ENCODE measurements at places on chromosomes 1 and 21.

DNA sequence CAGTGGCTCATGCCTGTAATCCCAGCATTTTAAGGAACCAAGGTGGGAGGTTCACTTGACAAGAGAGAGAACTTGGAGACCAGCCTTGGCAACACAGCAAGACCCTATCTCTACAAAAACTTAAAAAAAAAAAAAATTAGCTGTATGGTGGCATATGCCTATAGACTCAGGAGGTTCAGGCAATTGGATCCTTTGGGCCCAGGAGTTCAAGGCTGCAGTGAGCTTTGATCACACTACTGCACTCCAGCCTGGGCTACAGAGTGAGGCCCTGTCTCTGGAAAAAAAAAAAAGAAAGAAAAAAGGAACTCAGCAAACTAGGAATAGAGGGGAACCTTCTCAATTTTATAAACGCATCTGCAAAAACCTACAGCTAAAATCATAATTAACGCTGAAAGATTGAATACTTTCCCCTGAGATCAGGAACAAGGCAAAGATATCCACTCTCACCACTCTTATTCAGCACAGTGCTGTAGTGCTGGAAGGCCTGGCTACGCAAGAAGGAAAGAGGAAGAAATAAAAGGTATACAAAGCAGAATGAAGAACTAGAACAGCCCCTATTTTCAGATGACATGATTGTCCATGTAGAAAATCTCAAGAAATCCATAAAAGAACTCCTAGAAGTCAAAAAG, 21.6 kb downstream of the HSF2BP start:
- no peak for DNase-seq

- peak; percentile 58 for DNase-seq
Observed at GRCh38 chr1:39799770-39800470, 11.3 kb upstream of the BMP8B start.

- no peak for DNase-seq
Observed at GRCh38 chr1:181674617-181675016, 191.3 kb downstream of the CACNA1E start.

DNA sequence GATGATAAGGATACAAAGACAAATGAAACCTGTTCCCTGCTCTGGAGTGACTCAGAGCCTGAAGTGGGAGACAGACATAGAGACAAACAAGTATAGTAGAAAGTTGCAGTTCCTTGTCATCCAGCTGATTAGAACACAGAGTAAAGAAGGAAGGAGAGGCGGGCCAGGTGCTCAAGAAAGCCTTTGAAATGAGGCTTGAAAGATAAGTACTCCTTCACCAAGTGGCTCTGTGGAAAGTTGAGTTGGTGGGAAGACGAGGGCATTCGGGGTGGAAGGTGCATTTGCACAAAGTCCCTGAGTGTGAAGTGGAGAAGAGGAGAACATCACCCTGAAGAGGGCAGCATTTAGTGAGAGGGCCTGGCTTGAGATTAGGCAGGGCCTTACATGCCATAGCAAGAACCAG, 17.0 kb downstream of the MARK1 start:
- DNase-seq: no peak

DNA sequence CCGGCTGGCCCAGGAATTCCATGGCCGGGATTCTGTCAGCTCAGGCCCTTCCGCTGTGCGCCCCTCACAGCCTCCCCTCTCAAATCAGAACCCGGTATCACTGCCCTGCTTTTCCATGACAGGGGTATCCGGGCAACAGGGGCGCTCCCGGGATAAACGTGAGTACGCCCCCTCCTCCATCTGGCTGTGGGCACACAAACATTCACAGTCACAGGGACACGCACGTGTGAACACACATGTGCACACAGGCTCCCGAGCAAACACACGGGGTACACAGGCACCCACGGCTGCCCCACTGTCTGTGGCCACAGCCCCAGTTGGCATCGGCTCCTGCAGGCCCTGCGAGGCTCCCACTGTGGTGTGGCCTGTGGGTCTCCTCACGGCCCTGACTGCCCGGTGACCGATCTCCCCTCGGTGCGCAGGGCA, 16.7 kb downstream of the COL6A1 start:
- no peak for DNase-seq

DNA sequence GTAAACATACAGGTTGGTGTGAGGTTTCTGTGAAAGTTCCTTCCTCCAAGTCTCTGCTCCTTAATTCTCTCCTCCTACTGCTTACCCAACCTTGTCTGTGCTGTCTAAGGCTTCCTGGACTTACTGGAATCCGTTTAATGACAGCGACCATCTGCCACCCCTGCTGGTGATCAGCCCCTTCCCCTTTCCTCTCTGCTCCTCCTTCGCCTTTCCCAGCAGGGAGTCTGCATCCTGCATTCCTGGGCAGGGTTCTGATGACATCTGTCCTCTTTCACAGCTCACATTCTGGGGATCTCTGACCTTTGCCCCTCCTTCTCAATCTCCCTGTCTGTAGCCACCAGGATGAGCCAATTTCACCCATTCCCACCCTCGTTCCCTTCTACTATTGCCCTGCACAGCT, 66.5 kb downstream of the KIRREL1 start:
- DNase-seq: no peak

DNA sequence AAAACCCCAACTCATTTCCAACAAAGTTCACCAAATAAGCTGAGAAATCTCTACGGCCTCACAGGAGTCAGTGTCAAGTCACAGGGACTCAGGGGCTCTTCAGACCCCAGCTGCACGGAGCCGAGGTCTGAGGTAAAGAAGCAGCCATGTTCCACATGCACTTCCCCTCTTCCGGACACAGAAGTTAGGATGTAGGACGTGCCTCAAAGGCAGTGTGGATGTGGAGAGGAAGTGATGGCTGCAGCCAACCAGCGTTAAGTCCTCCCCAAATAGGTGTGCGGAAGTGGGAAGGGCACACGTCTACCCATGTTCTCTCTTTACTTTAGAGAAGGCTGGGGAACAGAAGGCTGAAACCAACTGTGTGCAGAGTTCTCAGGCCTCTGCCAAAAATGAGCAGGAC, 14.6 kb upstream of the NCF2 start:
- DNase-seq: no peak

DNA sequence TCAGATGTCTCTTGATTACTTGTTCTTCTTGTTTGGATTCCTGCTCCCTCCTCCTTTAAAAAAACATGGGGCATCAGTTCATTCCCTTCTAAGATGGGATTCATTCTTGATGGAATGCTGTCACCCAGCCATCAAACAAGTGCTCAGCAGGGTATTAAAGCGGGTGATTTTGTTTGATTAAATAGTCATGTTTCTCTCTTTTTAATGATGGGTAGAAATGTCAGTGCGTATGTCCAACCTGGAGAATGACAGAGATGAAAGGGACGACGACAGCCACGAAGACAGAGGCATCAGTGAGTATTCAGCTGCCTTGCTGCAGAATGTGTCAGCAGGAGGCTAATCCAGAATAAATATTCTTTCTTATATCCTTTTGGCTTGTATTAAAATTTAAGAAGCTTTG, 63.8 kb upstream of the RAVER2 start:
- no peak for DNase-seq

DNA sequence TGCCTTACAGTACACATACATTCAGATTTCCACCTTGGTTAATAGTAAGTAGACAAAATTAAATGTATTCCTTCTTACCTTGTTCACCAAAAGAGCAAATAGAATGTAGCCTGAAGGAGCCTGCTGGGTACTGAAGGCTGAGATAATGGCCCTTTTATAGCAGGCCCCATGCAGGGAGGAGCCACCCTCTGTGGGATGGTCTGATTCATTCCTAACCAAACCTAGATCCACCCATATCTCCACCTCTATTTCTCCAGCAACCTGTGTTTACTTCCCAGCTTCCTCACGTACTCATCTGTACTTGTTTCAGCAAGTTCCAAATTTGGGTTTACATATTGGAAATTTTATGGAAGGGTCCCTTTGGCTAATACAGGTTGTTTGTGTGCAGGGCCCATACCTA, at the start of gene FLG:
Gene FLG (minus strand): TSS at position 129 of the 400 bp plus-strand sequence. CDS start 9,783 bp downstream, outside the sequence.
- no peak for DNase-seq

GRCh38 chr1:70361727-70362398, 7.3 kb upstream of the ANKRD13C start:
- no peak for DNase-seq

DNA sequence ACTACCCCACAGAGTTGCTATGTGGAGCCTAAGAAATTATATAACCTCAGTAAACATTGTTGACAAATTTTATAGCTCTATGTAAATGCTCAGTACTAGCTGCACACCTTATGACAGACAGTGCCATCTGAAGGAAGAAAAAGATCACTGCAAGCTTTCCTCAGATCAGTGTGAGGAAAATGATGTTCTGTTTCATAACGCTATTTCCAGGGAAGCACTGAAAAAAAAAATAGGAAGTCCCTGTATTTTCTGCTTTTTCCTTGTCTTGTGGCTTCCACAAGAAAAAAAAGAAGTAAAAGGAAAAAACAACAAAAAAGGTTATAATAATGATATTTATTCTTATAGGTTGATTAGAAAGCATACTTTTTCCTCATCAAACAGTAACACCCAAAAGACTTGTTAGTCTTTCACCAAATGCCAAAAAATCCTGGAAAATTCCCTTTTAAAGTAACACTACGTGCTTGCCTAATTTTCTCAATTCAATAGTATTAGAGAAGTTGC, 23.2 kb downstream of the LYST start:
- no peak for DNase-seq

DNA sequence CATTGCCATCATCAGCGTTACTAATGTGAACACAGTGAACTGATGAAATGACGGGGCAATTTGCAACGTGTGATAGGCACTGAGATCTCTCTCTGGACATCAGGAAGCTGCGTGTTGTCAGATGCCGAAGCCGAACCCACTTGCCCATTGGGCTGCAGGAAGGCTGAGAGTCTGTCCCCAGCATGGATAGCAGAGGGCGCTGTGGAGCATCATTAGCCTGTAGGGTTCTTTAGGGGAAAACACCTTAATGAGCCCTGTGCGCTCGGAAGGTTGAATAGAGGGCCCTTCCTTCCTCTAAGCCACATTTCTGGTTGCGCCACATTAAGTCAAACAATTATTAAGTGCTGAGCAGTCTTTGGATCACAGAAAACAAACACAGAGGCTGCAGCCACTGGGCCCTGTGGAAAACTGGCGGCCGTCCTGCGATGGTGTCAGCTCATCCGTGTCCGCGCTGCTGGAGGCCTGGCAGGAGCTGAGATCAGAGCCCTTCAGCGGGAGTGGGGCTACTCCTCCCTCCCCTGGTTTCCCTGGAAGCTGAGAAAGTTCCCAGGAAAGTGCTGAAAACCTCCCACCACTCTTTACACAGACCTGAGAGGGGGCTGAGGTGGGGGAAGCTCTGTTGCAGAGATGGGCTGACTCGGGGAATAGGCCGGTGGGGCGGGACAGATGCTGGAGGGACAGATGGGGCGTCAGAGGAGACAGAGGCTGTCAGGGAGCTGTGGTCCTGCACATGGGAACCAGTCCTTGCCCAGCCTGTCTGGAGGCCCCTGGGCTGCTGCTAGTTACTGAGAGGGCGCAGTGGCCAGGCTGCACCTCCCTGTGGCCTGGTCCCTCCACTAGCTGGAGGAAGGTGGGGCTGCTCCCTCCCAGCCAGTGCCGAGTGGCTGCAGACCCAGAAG, 12.7 kb downstream of the TFF2 start:
- DNase-seq: peak; percentile 61

- DNase-seq: no peak
Observed at GRCh38 chr1:115170961-115171392, 81.7 kb upstream of the TSPAN2 start.

DNA sequence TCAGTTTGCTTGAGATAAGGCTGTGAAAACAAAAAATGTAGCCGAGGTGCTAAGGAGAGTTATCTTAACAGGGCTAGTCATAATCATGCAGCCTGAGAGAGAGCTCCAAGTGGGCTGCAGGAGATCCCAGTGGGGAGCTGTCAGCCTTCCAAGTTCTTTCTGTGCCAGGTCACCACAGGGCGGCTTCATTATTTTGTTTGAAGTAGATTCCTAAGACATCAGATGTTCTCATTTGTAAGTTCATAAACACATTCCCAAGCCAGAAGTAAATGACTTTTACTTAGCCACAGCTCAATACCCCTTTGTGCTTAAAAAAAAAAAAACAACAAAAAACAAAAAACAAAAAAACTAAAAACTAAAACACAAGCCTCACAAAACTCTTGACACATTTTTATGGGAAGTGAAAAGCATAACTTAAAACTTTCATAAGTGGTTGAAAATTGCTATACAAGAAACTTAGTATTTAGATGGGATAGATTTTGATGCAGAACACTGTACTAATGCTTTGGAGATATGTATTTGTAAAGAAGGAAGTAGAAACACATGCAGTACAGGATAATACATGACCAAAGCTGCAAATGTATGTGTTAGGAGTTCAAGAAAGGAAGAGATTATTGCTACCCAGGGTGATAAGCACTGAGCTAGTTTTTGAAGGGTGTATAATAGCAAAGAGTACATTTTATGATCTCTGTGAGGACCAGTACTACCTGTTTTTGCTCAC, 8.6 kb downstream of the CDC14A start:
- DNase-seq: no peak

DNA sequence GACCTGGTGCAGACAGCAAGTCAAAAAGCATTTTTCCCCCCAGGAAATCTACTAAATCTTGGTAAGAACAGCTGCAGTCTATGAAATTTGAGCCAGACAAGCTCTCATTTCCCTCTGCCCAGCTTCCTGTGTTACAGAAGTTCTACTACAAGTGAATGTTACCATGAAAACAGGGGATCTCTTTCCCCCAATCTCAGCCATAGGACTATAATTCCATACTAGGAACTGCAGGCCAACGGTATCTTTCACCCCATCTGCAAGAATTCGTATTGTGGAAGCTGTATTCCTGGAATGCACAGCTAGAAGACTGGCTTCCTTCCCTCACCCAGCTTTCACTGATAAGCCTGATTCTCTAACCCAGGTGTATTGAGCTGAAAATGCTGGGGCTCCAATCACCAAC, 1655.4 kb downstream of the BRINP3 start:
- DNase-seq: no peak

- no peak for DNase-seq
Observed at GRCh38 chr1:244836584-244836983, 1.1 kb downstream of the COX20 start.

DNA sequence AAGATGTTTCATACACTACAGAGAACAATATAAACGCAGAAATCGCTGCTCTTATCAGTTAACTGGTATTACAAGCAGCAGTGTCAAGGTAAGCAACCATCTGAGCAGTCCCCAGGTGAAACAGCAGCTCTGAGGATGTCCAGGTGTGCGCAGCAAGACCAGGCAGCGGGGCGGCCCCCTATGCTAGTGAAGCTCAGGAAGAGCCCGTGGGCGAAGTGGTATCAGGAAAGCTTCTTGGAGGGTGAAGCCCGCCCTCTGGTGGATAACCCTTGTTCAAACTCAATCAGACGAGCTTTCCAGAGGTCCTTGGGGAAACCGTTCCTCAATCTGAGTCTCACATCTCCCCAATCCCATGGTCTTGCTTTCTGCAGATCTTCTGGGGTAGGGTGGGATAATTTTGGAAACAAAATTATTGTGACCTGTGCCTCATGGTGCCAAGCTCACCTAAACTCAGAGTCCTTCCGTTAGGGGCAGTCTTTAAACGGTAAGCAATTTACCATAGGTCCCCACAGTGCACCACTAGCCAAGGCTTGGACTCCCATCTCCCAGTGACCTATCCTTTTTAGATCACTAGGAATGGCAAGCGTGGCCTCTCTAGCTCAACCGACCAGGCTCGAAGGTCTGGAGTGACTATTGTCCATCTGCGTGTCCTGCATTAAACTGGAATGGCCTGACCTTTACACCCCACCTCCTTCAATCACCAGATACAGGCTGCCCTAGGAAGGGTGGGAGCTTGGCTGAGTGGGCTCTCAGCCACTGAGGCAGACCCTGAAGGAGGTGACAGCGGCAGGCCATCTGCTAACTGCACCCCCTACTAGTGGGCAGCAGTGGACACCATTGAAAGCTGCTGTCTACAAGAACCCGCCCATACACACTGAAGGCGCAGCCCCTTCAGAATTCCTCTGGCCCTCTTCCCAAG, 13.6 kb upstream of the FAM110D start:
- DNase-seq: peak; percentile 72

All from T-helper 2 cell treated with Interferon-gamma antibody and Interleukin-4, amounts not matched to agents 5 μg/mL and 100 μg/mL, for 36 hours (primary cell).